ENCODE measurements at places on chromosomes 5 and 9.
A peak's percentile ranks its signal among the peaks of the same experiment; 100 is the strongest.

DNA sequence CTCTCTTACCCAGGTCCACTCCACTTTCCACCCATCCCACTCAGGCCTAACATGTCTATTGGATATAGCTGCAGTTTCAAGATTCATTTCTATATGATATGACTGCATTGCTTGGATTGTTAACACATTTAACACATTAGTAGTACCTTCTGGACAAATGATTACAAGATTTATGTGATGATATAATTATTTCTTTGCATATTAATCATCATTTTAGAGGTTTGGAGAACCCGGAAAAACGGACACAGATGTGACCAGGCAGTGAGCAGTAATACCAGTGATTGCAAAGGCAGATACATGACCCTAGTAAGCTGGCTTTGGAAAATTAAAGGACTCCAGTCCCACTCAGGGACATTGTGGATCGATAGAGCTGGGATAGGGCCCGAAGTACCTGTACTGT lies 103.8 kb downstream of the PRR16 start:
- DNase-seq = no peak

DNA sequence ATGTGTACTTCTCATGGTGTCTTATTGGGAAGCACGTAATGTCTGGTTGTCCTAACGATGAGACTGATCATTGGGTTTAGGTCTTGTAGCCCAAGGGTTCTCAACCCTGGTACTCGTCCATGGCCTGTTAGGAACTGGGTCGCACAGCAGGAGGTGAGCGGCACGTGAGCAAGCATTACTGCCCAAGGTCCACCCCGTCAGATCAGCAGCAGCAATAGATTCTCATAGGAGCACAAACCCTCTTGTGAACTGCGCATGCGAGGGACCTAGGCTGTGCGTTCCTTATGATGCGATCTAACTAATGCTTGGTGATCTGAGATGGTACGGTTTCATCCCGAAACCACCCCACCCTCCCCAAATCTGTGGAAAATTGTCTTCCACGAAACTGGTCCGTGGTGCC lies 33.5 kb downstream of the CNOT6 start:
- no peak for DNase-seq

DNA sequence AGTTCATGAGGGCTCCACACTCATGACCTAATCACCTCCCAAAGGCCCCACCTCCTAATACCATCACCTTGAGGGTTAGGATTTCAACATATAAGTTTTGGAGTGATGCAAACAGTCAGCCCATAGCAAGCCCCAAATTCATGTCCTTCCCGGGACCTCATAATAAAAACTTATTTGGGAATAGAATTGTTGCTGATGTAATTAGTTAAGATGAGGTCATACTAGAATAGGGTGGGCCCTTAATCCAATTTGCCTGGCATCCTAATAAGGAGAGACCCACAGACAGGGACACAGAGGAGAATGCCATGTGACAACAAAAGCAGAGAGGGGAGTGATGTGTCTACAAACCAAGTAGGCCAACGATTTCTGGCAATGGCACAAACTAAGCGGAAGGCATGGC lies 347.1 kb downstream of the ARHGEF28 start:
- DNase-seq = no peak

- no peak for DNase-seq
These were observed 8.1 kb upstream of the ARSB start for GRCh38 chr5:78993165-78993564.

DNA sequence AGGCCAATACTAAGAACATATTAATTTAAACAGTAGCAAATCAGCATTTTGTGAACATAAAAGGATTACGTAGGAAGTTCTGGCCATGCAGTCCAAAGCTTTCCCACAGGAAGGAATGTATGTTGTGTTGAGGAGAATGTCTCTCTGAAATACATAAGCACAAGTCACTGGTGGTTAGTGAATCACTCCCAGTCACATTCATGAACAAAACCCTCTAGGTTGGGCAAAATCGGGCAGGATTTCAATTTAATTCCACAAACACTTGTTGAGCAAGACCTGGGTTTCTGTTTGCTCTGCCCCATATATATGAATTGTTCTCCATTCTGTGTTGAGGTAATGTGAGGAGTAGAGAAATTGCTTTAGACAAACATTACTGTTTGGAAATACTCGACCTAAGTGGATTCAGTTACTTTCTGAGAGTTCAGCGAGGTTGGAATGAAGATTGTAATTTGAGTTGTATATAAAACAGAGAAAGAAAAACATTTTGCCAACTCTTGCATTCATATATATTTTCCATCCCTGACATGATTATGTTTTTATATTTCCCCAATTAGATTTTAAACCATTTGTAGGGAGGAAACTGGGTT lies 127.6 kb upstream of the RPS23 start:
- DNase-seq = peak; percentile 38

DNA sequence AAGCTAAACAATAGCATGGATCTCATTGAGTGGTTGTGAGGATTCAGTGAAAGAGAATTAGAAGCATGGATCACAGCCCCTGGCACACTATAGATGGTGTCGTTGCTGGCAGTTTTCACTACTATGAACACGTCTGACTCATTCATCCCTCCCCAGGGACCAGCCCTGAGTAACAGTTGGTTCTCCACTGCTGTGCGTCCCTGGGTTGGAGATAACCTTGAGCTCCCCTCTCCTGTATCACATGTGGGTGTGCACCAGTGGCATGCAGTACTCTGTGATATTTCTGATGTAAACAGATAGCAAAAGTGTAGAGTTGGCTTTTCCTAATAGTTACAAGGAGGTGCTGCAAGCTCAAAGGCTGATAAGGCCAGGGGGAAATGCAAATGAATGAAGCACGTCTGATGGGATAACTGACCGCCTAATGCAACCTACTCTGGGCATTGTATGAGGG lies 8.8 kb upstream of the LCP2 start:
- no peak for DNase-seq

DNA sequence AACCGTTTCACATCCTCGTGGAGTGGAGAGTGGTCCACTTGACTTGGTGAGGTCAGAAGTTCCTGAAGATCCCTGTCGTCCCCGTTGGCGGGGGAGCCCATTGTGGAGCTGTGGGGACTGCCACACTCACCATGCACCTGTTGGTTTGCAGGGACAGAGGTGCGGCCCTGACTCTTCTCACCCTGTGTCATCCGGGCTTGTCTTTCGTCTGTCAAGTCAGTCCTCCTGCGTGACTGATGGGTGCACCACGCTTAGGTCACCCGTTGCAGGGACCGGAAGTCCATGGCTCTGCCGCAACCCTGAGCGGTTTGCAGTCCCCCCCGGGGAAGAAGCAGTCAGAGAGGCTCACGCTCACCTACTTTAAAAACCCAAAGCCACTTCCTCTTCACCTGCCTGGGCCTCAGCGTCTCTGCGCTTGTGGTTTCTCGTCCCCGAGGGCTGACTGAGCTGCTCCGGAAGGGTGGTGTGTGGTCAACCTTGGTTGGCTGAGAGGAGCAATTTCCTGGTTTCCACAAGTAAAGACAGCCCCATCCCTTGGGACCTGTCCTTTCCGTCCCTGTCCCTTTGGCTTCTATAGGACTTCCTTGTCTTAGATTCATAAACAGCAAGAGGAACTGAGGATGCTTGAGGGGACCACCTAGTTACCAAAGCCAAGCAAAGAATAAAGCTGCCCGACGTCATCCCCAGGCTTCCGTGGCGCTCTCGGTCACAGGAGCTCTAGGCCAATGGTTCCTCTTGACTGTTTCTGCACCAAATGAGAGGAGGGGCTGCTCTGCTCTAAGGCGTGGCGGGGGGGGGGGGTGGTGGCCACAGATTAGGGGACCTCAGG lies 53.2 kb downstream of the USP20 start:
- DNase-seq = no peak

DNA sequence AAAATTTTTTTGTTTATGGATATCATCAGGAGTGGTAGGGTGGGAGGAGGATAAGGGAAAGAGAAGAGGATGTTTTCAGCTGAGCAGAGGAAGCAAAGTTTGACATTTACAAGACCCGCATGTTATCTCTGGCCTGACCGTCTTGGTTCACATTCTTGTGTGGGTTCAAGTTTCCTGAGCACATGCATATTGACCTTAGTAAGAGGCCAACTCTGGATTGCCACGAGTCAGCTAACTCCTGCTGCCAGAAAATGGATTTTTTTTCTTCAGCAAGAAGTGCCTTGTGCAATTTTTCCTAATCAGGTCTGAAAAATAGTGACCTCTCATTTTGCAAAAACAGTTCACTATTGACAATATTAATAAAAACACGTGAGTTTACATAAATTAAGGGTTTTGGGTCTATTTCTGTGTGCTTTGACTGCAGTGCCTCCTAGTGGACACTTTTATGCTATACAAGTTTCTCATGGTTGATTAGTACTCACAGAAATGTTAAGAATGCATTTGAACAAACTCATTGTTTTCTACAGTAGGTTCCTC lies 27.1 kb upstream of the BASP1 start:
- DNase-seq = peak; percentile 73

- peak; percentile 50 for DNase-seq
These were observed 187.0 kb downstream of the FANCC start for GRCh38 chr9:95130484-95130883.

GRCh38 chr9:110971234-110971633 lies 67.0 kb downstream of the LPAR1 start:
- DNase-seq = no peak

- DNase-seq = peak; percentile 11
These were observed 88.8 kb downstream of the SREK1 start for GRCh38 chr5:66232706-66233445.

DNA sequence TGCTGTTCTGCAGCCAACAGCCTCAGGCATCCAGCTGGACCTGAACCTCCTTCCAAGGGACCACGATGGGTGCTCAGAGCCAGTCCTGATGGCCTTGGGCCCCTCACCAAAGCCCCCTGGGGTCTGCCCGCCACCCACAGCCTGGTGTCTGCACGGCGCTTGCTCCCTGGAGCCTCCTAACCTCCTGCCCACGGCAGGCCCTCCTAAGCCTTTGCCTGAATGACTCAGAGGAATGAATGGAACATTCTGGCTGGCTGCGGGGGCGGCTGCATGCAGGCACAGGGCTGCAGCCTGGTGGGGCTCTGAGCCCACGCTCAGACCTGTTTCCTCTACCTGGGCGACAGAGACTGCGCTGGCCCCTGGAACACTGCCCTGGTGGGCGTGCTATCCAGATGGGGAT lies 6.9 kb downstream of the SOHLH1 start:
- DNase-seq = no peak

DNA sequence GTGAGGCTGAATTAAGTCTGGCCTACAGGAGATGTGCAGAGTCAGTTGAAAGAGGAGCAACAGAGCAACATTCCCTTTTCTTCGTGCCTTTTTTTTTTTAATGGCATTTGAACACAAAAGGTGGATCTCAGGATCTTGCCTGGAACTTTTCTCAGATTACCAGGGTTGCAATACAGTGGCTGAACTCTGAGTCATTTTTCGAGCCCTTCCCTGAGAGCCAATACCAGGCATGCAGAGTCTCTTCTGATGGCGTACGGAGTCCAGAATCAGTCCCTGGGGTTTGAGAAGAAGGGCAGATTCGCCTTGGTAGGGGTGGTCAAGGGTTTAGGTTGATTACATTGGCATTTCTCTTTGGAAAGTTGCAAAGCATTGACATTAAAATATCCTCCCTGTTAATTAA lies 271.5 kb downstream of the GAS1 start:
- no peak for DNase-seq
